ENCODE measurements at places on chromosomes 4 and X. TPM values are rescaled to one million over a fixed set of nuclear protein-coding genes. Genes with fewer than 3 reads are reported as not detected.

The ESX1 gene
- not detected for total RNA-seq

- DNase-seq: no peak
Measured at GRCh38 chr4:38177035-38177546, 216.9 kb downstream of the PTTG2 start.

GRCh38 chrX:43892336-43892870 is 10.2 kb upstream of the MAOB start:
- DNase-seq: no peak

GRCh38 chr4:75881476-75881875 is 20.8 kb downstream of the PPEF2 start:
- DNase-seq: no peak

GRCh38 chrX:24480400-24480865 is 15.3 kb downstream of the PDK3 start:
- DNase-seq: no peak

GRCh38 chr4:173380987-173381386 is 10.2 kb downstream of the SAP30 start:
- no peak for DNase-seq

GRCh38 chr4:87305562-87305961 is 17.1 kb downstream of the HSD17B13 start:
- no peak for DNase-seq
